NCI-H82 (cell line): ENCODE measurements at places on chromosomes 5 and 9.

- DNase-seq: no peak
Measured at GRCh38 chr5:68114378-68115040, 101.0 kb upstream of the PIK3R1 start.

DNA sequence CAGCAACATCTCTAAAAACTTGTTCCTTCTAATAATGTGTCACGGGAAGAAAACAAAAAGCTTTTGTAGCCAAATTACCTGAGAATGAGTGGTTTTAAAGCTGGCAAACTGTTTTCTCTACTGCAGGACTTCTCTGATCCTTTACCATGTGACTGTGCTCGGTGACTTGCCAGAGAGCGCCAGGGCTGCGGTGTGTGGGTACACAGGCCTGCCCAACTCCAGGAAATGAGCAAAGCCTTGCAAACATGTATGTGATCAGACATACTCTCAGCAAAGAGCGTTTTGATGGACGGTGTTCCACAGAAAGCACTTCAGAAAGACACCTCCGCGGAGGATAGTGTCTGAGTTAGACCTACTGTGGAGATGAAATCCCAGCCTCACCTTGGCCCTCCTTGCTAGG lies 157.3 kb downstream of the SPOCK1 start:
- no peak for DNase-seq

GRCh38 chr5:171835066-171835465 lies 49.4 kb downstream of the SMIM23 start:
- no peak for DNase-seq

DNA sequence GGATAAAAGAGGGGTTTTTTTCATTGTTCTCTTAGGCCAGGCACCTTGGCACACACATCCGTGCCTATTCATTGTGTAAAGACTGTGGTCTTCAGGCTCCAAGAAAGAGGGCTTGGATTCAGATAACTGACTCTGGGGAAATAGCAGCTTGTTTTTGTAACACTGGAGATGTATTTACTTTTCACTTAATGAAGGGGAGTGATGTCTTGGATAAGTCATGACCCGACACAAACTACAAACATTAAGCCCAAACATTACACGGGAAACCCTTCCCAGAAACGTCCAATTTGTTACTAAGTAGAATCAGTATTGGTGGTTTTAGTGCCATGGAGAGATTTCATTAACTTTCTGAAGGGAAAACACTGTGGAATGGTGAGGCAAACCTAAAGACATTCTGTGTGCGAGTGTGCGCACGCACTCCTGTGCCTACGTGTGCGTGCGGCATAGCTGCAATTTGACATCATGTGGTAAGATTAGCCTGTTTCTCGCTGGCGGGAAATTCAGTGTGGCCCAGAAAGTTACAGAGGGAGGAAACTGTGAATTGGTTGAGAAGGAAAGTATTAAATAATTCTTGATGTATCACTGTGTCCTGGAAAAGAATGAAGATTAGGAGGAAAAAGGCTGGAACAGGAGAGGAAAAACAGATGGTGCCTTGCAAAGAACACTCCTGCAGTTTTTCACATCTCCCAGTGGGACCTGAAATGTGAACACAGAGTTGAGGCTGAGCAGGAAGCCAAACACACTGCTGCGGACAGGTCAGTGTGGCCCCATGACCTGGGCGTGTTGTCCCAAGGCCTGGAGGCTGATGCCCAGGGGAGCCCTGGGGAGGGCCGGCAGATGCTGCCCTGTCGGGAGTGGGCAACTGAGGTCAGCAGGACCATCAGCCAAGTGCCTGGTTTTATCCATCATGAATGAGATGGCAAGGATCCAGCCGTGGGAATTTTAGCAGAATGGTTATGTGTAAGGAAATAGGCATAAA lies 108.5 kb downstream of the GAS1 start:
- no peak for DNase-seq

DNA sequence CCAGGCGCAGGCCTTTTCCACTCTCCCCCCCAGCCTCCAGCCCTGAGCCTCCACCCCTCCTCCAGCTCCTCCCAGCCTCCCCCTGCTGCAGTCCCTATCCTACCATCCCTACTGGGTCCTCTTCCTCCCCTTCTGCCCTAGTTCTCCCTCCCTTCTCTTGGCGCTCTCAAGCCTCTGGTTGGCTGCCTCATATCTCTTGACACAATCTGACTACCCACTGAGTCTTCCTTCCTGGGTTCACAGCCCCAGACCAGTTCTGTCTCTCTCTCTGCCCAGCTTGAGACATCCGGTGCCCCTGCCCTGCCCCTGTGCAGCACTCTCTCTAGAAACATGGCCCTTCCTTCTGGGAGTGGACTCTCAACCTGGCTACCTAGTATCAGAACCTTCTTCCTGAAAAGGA lies 76.2 kb downstream of the TSPAN17 start:
- DNase-seq: no peak

DNA sequence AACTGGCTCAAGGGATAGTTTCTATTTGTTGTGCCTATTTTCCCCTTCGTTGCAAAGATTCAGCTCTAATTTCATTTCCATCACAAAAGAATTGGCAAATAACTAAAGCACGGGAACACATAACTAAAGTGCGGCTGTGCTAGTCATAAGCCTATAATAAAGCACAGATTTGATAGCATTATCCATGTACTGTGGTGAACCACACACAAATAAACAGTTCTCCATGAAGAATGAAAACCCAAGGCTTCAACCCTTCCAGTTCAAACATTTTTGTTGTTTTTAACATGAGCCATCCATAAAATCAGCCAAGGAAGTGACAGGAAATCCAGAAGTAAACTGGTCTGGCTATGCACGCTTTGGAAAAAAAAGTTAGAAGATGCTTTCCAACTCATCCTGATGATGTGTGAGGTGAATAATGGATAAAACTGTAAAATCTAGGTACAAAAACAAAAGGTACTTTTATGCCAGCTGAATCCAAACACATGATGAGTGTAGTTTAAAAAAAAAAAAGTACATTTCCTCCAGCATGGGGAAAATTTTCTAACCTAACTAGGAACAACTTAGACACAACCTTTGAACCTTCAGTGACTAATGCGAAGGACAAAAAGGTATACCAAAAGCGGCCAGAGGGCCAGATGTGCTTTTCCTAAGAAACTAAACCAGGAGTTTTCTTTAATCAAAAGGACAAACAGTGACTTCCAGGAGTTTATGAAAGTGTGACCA lies 10.2 kb downstream of the ZNF608 start:
- DNase-seq: peak; percentile 11

DNA sequence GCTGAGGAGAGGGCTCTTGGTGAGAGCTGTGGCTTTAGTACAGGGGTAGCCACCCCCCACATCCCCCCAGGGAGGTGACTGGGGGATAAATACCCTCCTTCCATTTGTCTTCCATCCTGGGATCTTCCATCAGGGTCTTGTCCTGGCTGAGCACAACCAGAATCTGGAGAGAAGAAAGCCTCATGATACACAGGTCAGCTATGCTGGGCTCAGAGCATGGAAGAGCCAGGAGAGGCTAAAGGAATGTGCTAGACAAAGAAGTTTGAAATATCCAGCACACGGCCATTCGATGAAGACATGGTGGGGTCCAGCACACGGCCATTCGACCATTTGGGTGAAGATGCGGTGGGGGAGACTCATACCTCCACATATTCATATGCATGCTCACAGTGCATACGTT lies 30.0 kb downstream of the ROPN1L start:
- DNase-seq: no peak

DNA sequence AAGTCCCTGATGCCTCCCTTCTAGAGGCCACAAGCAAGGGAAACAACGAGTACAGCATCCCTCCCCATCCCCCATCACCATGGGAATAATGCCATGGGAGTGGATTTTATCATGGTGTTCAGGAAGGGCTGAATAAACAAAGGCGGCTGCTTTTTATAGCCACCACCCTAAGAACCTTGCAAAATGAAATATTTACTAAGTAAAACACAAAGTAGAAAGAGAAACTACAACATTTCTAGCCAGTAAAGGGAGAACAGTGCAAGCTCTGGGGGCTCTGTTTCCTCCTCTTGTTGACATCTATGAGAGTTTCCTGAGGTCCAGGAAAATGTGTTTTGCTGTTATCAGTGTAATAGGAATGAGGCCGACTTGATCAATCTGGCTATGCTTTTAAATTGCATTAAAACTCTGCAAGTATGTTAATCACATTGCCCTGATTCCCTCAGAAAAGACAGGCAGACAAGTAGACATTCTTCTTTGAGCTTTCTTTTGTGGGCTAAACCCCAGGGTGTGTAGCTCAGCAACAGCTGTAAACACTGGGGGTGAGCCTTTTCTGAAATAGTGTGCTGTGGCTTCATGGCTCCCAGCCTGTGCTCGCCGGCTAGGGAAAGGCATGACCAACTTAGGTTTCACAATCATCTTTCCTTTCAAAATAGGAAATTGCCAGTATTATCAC lies 31.1 kb downstream of the SV2C start:
- peak; percentile 78 for DNase-seq

- no peak for DNase-seq
Measured at GRCh38 chr9:94839398-94839797, 112.9 kb downstream of the AOPEP start.

DNA sequence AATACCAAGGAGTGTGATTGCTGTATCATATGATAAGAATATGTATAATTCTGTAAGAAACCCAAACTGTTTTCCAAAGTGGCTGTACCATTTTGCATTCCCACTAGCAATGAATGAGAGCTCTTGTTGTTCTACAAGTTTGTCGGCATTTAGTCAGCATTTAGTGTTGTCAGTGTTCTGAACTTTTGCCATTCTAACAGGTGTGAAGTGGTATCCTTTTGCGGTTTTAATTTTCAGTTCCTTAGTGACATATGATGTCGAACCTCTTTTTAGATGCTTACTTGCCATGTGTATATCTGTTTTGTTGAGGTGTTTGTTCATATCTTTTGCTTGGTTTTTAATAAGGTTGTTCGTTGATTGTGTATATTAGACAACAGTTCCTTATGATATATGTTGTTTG lies 296.3 kb upstream of the IZUMO3 start:
- DNase-seq: no peak

DNA sequence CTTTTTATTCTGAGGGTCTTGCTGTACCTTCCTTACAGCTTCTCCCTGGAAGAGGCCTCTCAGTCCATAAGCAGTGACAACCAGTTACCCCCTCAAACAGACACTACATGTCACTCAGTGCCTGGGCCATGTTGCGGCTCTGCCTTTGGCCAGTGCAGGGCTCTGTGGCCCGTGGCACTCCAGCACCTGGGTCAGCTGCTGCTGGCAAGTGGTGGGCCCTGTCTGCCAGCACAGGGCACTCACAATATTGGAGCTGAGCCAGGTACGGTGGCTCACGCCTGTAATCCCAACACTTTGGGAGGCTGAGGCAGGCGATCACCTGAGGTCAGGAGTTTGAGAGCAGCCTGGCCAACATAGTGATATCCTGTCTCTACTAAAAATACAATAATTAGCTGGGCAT lies 24.2 kb downstream of the DAP start:
- DNase-seq: no peak

- no peak for DNase-seq
Measured at GRCh38 chr5:72146056-72146455, 38.8 kb downstream of the MAP1B start.

DNA sequence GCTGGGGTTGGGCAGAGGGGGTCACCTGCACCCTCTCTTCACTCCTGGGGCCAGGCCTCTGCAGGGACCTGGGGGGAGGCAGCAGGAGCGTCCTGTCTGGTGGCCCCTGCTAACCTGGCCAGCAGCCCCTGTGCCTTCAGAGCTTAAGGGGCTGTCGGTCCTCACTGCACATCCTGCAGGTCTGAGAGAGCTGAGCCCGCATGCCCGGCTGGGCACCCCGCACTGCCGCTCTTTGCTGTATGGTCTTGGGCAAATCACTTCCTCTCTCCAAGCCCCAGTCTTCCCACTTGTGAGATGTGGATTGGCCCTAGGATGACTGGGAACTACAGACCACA lies 7.9 kb downstream of the FLT4 start:
- DNase-seq: no peak

DNA sequence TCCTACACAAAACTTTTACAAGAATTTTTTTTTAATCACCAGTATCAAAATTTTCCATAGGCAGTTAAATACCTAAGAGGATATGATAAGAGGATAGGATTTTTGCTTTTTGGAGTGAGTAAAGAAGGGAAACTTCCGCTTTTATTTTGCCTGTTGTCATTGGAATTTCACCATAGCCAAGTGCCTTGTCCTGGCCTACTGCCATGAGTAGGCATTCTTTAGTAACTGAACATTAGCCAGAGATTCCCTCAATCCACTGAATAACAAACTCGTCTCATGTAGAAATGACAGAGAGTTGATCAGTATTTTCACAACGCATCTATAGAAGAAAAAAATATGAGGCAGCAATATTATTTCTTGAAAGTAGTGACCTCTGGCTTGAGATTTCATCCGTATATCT lies 289.6 kb upstream of the ADAMTSL1 start:
- DNase-seq: no peak

GRCh38 chr5:96226941-96227552 lies 206.0 kb downstream of the PCSK1 start:
- DNase-seq: no peak

DNA sequence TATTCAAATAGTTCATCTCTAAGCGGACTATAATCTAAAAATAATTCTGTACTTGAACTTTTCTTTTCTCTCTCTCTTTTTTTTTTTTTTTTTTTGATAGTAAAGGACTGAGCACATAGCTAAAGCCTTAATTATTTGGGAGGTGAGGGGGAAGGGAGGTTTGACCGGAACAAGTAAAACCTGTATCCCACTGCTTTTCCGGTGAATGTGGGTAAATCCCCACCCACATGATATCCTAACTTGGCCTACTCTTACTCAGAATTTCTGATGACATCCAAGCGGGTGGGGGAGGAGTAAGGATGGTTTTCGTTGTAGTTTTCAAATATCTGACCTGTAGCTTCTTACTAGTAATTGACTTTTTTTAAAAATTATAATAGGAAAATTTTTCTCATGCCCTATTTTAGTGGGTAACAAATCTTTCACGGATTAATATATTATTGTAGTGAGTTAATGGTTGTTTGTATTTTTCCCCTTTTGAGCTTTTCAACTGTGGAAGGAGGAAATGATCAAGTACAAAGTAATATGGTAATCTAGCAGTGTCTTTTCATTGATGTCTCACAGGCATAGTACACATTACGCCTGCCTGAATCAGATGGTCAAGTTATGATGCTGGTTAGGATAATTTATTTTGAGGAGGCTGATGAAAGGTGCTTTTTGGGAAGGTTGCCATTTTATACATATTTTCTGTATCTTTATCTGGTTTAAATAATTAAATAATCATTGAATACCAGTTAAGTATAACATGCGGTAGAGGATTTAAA lies 2.2 kb upstream of the ELL2 start:
- DNase-seq: peak; percentile 20

- DNase-seq: no peak
Measured at GRCh38 chr5:35339006-35339405, 108.7 kb upstream of the PRLR start.

DNA sequence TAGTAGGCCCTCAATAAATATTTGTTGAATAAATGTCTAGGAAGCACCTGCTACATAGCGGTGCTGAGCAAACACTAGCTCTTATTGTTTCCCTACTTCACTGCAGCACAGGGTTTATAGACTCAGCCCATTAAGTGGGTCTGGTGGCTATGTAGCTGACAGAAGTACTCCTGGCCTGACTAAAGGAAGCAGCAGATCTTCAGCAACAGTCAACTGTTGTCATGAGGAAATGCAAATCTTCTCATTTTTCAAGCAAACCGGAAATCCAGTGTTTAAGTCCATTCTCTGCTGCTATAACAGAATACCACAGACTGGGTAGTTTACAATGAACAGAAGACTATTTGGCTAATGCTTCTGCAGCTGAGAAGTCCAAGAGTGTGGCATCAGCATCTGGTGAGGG lies 2.8 kb upstream of the TEX10 start:
- no peak for DNase-seq

GRCh38 chr5:170265522-170265921 lies 32.1 kb downstream of the LCP2 start:
- DNase-seq: no peak

GRCh38 chr9:36840898-36841536 lies 193.1 kb downstream of the PAX5 start:
- peak; percentile 27 for DNase-seq

GRCh38 chr9:33097192-33097591 lies 20.7 kb upstream of the SMU1 start:
- DNase-seq: no peak
